GM04504 (cell line): ENCODE measurements at places on chromosomes 13 and 19.

GRCh38 chr19:45771311-45771933, 2.4 kb upstream of the SIX5 start:
- DNase-seq, result no peak

DNA sequence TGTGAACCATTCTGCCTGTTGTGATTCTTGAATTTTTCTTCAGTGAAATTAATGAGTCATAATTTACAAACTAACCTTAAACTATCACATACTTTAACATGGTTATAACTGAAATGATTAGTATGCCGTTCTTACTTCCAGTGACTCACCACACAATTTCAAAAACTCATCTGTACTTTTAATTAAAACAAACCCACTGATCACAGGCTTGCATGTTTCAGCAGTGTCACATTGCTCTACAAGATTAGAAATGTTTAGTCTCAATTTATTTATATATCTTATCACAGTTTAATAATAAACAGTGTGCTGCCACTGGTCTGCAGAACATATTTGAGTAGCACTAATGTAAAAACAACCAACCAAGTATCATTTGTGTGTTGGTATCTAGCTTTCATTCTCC, 2227.9 kb upstream of the PCDH20 start:
- no peak for DNase-seq

GRCh38 chr13:42041011-42041683, 7.3 kb upstream of the DGKH start:
- DNase-seq, result no peak

DNA sequence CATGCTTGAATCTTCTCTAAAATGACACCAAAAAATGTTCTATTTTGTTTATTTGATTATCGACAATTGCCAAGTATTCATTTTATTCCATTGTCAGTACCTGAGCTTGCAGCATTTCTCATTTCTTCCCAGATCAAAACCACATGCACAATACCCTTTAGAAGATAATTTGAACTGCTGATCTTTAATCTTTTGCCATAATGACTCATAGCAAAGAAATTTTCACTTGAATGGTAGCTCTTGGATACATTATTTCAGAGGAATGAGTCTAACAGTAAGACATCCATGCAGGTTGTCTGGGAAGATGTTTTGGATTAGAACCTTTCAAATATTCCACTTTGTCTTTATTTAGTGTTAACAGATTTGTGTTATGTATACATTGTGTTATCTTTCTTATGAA, 42.0 kb upstream of the RXFP2 start:
- DNase-seq, result no peak

DNA sequence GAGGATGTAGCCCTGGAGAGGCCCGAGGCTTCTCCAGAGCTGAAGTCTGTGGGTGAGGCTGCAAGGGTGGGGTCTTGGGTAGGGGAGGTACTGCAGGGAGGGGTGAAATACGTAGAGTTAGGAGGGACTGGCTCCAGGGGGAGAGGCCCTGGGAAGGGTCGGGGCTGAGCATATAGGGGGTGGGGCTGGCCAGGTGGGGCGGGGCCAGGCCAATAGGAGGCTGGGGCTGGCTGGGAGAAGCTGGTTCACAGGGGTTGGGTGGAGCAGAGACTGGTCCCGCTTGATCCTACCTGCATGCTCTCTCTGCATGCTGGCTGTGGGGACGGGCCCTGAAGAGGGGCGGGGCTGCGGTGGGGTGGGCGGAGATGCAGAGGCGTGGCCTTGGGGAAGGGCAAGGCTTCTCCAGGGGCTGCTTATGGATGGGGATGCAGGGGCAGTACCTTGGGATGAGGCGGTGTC, 51.9 kb downstream of the CELF5 start:
- DNase-seq, result no peak

DNA sequence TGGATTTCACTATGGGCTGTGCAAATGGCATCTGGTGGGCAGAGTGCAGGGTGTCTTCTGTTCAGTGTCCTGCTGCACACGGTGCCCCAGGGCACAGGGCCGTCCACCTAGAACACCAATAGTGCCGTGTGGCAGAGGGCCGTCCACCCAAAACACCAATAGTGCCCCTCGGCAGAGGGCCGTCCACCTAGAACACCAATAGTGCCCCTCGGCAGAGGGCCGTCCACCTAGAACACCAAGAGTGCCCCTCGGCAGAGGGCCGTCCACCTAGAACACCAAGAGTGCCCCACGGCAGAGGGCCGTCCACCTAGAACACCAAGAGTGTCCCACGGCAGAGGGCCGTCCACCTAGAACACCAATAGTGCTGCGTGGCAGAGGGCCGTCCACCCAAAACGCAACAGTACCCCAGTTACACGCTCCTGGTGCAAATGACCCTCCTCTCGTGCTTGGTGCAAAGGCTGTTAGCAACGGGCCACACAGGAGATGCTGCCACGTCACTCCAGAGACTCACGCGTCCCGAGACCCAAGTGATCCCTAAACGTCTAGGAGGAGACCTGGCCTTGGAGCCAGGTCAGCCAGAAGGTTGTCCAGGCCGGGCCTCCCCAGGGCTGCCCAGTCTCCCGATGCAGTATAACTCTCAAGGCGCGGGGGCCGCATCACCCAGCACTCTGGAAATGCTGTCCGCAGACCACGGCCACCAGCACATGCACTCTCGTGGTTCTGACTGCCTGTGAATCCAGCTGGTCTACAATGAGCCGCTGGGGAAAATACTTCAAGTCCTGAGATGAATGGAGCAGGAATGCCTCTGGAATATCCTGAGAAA, 51.5 kb downstream of the RASA3 start:
- DNase-seq, result no peak

- no peak for DNase-seq
These were observed 313.1 kb upstream of the MAB21L1 start for GRCh38 chr13:35789335-35790165.

- DNase-seq, result no peak
These were observed 59.2 kb upstream of the MEDAG start for GRCh38 chr13:30846866-30847265.

DNA sequence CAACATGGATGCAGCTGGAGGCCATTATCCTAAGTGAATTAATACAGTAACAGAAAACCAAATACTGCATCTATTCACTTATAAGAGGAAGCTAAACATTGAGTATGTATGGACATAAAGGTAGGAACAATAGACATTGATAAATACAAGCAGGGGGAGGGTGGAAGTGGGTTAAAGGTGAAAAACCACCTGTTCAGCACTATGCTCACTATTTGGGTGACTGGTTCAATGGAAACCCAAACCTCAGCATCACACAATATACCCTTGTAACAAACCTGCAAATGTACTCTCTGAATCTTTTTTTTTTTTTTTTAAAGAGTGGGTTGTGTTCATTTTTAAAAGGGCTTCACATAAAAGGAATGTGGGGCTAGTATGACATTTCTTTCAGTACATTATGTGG, 26.9 kb upstream of the CPB2 start:
- DNase-seq, result no peak

- peak; percentile 30 for DNase-seq
These were observed 821 bp downstream of the TDRD3 start for GRCh38 chr13:60397704-60398378.

GRCh38 chr19:7280940-7281666, 13.1 kb downstream of the INSR start:
- DNase-seq, result no peak

DNA sequence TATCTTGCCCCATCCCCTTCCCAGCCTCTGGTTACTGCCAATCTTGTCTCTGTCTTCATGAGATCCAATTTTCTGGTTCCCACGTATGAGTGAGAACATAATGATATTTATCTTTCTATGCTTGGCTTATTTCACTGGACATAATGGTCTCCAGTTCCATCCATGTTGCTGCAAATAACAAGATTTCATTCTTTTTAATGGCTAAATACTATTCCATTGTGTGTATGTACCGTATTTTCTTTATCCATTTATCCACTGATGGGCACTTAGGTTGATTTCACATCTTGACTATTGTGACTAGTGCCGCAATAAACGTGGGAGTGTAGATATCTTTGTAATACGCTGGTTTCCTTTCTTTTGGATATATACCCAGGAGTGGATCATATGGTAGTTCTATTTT, 43.0 kb downstream of the CHST8 start:
- DNase-seq, result no peak

DNA sequence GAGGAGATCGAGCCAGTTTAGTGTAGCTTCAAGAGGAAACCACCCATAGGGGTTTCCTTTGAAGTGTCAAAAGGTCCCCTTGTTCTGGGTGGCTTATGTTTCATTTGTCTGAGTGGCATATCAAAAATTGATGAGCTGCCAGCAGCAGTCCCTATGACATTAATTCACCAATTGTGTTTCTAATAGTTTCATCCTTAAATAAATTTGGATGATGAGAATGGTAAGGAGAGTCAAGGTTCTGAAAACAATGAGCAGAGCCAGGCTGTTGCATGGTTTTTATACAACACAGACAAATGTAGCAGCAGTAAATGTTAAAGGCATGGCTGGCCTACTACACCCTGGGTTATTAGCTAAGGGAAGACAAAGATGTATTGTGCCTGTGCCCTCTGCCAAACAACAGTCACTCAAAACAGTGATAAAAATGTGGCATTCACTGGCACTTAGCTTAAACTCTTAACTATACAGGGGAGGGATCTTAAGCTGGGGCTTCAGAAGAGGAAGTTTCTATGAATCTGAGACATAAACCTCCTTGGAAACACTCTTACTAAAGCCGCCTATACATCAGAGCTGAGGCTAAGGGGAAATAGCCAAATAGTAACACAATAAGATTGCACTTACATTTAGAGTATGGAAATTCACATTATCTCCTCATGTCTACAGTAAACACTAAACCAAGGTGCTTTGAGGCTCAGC, 200.5 kb downstream of the POU4F1 start:
- DNase-seq, result no peak

DNA sequence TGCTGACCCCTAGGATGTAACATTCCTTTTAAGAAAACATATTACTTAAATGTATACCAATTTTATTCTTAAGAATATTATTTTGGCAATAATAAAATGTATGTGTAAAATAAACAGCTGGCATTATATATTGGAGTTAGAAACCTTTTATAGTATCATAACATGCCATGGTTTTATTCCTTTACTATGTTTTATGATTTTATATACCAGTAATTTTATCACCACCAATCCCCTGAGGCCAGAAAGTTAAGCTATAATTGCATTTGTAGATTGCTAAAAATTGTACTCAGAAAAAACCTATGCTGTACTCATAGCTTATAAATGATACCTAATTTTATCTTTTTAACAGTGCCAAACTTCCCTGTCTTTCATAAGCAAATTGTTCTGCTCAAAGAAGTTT, 17.9 kb downstream of the GPALPP1 start:
- no peak for DNase-seq

DNA sequence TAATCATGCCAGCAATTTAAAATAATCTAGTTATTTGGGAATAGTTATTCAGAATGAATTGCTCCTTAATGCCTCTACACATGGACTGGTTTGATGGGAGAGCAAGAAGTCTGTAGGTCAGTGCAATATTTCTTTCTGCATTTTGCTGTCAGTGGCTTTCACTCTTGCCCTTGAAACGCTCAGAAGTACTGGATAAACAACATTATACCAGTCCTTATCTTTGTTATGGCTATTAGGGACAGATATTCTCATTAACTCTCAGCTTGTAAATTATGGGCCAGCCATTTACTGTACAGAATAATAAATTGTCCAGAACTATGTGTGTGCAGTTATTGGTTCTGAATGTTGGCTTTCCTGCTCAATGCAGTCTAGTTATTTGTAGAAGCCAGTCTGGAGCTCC, 224.4 kb downstream of the OXGR1 start:
- no peak for DNase-seq
